ENCODE measurements at places on chromosomes 2 and 18. TPM values are rescaled to one million over a fixed set of nuclear protein-coding genes. Genes with fewer than 3 reads are reported as not detected.

The PXDN gene
- polyA plus RNA-seq, result 194 TPM

DNA sequence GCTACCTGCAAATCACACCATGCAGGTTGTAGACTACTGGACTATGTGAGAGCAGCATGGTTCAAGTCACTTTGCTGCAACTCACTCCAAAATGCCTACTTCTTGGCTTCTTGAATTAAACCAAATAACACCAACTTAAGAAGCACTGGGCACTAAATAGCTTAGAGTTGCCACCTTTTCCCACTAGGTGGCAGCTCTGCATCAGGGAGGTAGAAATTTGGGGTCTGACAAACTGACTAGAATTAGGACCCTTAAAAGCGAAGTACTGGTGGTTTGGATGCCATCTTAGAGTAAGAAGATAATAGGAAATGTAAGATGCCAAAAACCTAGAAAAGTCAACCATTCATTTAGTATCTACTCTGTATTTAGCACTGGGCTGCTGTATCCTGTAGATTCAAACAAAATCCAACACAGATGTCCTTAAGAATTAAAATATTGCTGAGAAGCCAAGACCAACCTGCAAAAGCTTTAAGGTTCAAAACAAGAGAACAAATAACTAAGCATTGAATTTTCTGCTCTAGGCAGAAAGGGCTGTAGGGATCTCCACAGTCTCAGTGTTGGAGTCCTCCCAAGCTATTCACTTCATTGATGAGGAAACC lies 65.5 kb downstream of the CCBE1 start:
- no peak for DNase-seq

The ANKRD30B gene
- polyA plus RNA-seq, result not detected

- no peak for DNase-seq
These were observed 143.6 kb downstream of the AFF3 start for GRCh38 chr2:99998651-99999320.

DNA sequence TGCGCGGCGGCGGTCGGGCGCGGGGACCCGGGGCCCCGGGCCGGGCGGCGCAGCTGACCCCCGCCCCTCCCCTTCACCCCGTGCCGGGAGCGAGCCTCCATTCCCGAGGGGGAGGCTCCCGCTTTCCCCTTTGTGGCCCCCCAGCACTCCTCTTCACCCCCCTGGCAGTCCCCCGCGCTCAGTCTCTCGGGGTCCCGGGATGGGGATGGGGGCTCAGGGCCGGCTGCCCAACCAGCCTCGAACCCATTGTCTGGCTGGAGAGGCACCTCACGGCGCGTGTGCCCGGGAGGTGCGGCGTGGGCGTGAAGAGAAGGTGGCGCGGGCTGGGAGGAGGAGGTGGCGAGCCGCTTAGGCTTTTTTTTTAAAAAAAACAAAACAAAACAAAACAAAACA lies 748 bp downstream of the FMNL2 start:
- DNase-seq, result no peak

The FBLN7 gene
- polyA plus RNA-seq, result 9.3 TPM

DNA sequence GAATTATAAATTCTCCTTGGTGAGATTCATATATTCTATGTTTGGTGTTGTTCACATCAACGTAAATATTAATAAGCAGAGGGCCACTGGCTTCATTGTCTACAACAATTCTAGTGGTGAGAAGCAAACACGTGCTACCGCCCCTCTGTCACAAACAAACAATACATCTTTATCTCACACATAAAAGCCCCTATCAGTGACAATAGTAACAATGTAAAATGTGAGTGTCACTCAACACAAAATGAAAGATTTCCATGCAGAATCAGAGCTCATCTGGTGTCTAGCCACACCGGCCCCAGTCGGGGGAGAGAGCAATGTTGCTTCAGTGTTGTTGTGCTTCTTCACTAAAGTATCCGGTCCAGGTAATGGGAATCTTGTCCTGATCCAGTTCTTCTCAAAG lies 932.6 kb downstream of the SOCS6 start:
- DNase-seq, result no peak

- no peak for DNase-seq
These were observed 213.6 kb upstream of the CELF4 start for GRCh38 chr18:37779220-37779619.

The MFSD6 gene
- 13.5 TPM for polyA plus RNA-seq

- DNase-seq, result no peak
These were observed 38.1 kb upstream of the NTSR2 start for GRCh38 chr2:11708106-11708505.

The RPIA gene
- 30.0 TPM for polyA plus RNA-seq

DNA sequence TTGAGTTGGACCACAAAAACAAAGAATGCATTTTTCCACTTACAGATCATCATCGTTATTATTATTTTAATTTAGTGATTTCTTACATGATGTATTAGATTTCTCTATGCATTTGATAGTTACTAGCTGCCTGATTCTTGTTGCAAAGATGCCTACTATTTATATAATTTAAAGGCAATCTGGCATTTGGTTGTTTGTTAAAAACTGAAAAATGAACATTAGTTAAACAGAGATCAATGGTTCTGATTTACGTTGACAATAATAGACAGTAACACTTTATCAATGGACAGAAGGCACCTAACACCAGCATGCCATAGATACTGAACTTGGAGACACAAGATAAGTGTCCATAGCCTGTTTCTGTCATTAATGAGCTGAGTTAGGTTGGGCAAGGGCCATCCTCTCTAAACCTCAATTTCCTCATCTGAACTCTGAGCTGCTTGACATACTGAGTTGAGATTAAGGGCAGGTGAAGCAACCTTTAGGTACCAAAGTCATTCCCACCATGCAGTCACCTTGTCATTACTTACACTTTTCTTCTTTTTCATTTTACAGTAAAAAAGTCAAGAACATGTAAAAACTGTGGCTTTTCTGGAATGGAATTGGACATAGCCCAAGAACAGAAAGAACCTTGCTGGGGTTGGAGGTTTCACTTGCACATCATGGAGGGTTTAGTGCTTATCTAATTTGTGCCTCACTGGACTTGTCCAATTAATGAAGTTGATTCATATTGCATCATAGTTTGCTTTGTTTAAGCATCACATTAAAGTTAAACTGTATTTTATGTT lies 3.1 kb downstream of the CCL20 start:
- no peak for DNase-seq

- DNase-seq, result no peak
These were observed 37.8 kb upstream of the FZD5 start for GRCh38 chr2:207807516-207807915.

- no peak for DNase-seq
These were observed 168.0 kb downstream of the RPIA start for GRCh38 chr2:88859461-88859860.

The CFAP221 gene
- polyA plus RNA-seq, result 25.1 TPM

- no peak for DNase-seq
These were observed 202.6 kb upstream of the SMAD2 start for GRCh38 chr18:48132797-48133655.

GRCh38 chr18:58847383-58848071 lies 17.1 kb upstream of the ZNF532 start:
- DNase-seq, result no peak

DNA sequence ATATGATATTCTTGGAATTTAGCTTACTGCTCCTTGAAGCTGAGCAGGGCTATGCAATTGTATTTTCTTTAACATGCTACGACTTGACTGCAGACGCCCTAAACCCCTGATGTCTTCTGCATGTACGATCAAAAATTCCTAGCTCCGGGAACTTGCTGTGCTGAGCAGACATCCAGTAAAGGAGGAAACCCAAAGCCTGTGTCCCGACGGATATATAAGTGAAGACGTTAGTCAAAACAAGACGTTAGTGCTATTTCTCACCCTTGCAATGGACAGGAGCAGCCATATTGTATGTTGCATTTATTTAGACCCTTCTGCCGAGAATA lies 51.5 kb downstream of the SETBP1 start:
- DNase-seq, result no peak

The INPP1 gene
- polyA plus RNA-seq, result 13.3 TPM

The DCDC2C gene
- not detected for polyA plus RNA-seq

DNA sequence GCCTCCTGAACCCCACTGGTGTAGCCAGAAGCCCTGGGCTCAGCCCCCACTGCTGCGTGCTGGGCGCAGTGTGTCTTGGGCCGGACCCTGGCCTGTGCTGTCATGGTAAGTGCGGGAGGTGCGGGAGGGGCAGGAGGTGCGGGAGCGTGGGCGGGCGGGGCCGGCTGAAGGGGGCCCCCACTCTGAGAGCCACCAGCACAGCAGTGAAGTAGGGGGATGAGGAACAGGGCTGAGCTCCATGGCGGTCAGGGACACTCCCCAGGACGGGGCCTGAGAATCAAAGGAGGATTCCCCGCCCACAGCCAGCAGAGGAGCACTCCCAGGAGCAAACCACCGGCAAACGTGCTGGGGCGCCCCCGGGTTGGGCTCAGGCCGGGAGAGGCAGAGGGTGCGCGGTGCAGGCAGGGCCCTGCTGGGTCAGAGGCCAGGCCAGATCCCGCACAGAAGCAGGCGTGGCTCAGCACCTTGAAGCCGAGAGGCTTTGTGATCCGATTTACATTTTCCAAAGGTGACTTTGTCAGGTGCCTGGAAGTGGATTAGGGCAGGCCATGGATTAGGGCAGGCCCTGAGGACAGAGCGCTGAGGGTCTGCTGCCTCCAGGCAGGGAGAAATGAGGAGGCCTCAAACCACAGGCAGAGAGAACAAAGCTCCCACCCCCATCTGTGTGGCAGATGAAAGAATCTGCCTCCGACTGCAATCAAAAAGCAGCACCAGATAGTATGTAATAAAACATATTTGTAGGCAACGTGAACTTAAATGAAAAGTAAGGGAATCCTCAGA lies 152.0 kb upstream of the RAB6C start:
- DNase-seq, result no peak

The TXNL1 gene
- 102 TPM for polyA plus RNA-seq

DNA sequence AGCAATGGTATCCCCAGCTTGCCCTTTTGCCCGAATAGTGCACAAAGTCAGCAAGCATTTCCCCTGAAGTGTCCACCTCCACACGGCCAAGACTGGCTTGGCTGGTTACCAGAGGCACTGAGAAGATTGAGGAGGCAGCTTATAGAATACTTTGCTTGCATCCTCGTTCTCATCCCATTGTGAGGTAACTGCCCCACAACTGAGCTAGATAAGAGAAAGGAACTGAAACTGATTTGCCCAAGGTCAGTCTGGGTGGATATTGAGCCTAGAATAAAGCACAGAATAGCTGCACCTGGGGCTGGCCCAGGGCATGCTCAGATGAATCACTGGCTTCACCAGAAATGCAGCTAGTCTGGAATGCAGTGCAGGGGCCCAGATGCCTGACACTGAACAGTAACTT lies 32.7 kb upstream of the MAP4K3 start:
- no peak for DNase-seq

DNA sequence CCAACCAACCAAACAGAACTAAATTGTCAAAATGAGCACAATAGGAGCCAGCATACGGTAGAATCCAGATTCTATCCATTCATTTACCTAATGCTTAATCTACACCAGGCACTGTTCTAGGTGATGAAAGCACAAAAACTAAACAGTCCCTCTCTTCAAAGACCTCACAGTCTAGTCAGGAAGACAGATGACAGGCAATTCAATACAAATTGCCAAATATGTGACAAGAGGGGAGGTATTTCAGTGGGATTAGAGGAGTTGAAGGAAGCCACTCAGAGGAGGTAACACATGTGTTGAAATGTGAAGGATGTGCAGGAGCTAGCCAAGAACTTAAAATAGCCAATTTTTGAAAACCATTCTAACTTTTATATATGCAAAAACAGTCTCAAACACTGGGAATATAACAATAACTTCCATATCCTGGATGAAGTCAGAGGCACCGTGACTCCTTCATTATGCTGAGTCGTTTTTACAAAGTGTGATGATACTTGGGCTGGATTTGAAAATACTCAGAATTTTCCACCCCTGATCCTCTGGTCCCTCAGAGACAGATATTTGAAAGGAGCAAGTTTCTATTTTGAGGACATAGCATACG lies 204.9 kb downstream of the PID1 start:
- no peak for DNase-seq

GRCh38 chr18:76980663-76981395 lies 151.8 kb downstream of the MBP start:
- DNase-seq, result no peak

- DNase-seq, result no peak
These were observed 258.5 kb downstream of the KCNS3 start for GRCh38 chr2:18136881-18137475.

The PLGLB1 gene
- 8.6 TPM for polyA plus RNA-seq

GRCh38 chr2:151205571-151205970 lies 56.1 kb downstream of the RBM43 start:
- DNase-seq, result no peak

DNA sequence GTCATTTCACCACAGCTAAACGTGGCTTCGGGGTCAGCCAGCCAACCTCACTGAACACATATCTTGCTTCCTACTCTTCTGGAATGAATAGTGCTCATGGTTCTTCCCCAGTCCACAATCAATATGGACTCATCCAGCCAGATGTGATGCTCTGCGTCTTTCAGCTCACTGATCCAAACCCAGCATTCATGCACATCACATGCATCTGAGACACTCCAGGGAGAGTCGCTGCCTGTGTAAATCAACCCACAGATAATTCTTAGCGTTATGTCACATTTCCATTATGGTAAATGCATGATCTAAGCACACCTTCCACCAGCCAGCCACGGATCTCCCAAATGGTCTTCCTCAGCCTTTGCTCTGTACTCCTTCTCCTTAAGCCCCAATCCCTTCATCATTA lies 306.7 kb upstream of the CHAC2 start:
- no peak for DNase-seq

- no peak for DNase-seq
These were observed 62.6 kb downstream of the NFATC1 start for GRCh38 chr18:79458131-79458838.

GRCh38 chr2:231632559-231633142 lies 40.0 kb downstream of the TEX44 start:
- DNase-seq, result no peak

DNA sequence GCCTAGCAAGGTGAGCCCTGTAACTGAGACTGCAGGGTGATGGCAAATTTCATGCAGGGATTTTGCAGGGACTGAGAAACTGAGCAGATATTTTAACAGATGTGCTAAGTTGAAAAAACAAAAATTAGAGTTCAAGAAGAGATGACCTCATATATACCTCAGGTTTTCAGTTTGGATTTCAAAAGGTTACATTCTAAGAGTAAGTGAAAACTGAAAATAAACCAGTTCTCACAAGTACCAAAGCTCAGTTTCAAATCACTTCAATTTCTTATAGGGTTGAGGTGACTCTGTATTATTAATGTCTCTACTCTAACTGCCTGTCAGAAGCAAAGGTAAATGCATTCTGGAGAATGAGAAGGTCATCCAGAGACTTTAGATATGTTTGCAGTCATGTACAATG lies 237.4 kb upstream of the VRK2 start:
- DNase-seq, result no peak

DNA sequence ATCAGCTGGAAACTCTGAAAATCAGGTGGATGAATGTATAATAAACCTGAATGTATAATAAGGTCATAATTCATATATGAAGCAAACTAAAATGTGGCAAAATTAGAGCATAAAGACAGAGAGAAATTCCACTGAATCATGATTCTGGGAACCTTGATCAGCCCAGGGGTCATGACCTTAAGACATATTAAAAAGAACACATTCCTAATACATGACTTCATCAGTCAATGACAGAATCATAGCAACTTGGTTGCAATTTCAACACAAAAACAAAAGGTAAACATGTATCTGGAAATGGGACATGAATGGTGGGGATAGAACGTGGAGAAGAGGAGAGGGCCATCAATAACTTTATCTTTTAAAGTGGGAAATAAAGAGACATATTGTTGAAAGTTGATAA lies 17.6 kb downstream of the AFF3 start:
- DNase-seq, result no peak

- no peak for DNase-seq
These were observed 555.5 kb upstream of the TNP1 start for GRCh38 chr2:217415316-217415715.

Data from renal cortex interstitium (tissue), 15 donors.